ENCODE measurements at places on chromosomes 12 and 14.

DNA sequence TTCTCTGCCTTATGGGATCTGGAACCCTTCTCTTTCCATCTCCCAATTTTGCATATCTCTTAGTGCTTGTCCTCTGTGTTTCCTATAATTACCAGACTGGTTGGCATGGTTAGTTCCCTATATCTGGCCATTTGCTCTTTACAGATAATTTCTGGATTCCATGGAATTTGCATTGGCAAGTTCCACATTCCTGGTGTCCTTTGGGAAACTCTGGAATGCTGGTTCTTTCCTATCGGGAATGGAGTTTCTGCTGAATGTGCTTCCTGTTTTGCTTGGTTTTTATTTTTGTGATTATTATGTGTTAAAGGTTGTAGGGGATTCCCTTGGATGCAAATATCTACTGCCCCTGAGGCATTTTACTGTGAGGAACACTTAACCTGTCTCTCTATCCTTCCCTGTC is 193.0 kb upstream of the BTG1 start:
- no peak for DNase-seq

- DNase-seq: no peak
These were observed 1.1 kb upstream of the SUSD6 start for GRCh38 chr14:69610020-69610873.

- DNase-seq: no peak
These were observed 121.3 kb downstream of the TBX3 start for GRCh38 chr12:114562654-114563053.

GRCh38 chr12:108423486-108423885 is 84.4 kb upstream of the CMKLR1 start:
- DNase-seq: no peak

- no peak for DNase-seq
These were observed 17.1 kb downstream of the MRPL42 start for GRCh38 chr12:93484315-93484981.

- DNase-seq: no peak
These were observed 33.2 kb upstream of the FAM222A start for GRCh38 chr12:109680264-109681005.

GRCh38 chr12:117564881-117565280 is 203.5 kb upstream of the NOS1 start:
- no peak for DNase-seq

DNA sequence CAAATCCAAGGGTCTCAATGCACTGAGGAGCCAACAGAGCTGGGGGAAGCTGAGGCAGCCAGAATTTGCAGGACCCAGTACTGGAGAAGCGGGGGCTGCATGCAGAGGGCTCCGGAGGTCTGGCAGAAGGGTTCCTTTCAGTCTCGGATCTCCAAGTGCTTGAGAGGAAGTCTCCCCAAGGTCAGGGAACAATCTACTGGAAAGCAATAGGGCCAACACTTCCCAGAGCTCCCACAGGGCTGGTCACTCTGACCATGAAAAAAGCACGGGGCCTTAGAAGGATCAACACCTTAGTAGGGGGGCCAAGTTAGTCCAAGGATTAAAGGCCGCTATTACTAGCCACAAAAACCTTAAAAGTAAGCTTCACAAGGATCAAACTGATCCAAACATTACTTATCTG is 31.7 kb downstream of the SPPL3 start:
- DNase-seq: no peak

GRCh38 chr12:88298761-88299242 is 156.7 kb downstream of the TMTC3 start:
- no peak for DNase-seq

GRCh38 chr12:43428088-43428600 is 123.9 kb downstream of the ADAMTS20 start:
- DNase-seq: no peak

DNA sequence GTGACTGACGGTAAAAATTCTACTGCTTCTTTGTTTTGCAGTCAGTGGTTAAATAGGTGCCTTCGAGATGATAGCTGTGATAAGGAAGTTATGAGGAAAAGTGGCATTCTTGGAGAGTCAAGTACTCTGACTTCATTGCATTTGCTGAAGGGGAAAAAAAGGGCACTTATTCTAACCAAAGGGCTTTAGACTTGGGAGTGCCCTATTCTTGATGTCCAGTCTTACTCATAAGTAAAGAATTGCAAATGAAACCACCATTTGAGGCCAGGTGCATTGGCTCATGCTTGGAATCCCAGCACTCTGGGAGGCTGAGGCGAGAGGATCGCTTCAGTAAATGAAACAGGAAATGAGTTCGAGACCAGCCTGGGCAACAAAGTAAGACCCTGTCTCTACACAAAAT is 40.3 kb downstream of the BRAP start:
- DNase-seq: no peak

Data from DMS 273 treated with DMSO at 0.1 percent for 48 hours (cell line).